Ureter (tissue), 1 donor: ENCODE measurements at places on chromosomes 2 and 18.

DNA sequence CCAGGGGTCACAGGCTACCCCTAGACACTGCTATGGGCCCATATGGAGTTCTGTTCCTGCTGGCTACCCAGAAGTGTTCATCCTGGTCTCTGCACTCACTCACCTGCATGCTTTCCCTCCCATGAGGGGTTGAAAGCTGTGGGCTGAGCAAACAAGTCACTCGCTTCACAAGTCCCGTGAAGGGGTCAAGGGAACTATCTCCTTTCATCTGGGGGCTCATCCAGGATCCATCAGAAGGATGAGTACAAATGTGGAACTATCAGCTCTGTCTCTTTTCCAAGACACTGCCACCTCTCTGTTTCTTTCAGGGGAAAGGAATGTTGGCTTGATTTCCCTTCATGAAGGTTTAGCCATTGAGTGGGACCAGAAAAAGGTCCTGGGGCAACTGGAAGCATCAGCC lies 21.7 kb downstream of the SULT1C4 start:
- no peak for DNase-seq

DNA sequence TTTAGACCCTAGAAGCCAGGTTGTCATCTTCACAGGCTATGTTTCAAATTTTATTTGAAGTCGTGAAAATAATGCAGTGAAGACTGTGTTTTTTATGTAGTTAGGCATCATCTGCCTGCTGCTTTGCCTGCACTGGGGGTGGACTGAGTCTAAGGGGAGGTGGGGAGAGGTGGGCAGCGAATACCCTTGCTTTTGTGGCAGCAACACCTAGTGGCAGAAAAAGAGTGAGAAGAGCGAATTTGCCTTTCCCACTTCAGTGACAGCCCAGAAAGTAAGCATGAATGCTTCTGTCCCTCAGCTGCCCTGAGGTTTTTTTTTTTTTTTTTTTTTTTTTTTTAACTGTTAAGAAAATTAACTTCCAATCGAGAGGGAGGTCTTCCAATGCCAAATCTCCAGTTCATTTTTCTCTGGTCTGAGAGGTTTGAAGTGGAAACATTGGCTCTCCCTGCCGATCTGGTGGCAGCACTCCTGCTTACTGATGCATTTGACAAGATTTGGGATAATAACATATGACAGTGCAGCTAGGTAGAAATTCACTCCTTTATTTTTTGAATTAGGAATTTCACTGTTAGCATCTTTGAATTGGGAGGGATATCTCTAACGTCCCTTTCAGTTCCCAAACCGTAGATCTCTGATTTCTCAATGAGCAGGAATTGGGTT lies 60.3 kb upstream of the LYPD6B start:
- DNase-seq = no peak

- no peak for DNase-seq
These were observed 561.2 kb upstream of the CNTNAP5 start for GRCh38 chr2:123463886-123464285.

GRCh38 chr18:72762515-72763122 lies 105.2 kb downstream of the NETO1 start:
- no peak for DNase-seq

DNA sequence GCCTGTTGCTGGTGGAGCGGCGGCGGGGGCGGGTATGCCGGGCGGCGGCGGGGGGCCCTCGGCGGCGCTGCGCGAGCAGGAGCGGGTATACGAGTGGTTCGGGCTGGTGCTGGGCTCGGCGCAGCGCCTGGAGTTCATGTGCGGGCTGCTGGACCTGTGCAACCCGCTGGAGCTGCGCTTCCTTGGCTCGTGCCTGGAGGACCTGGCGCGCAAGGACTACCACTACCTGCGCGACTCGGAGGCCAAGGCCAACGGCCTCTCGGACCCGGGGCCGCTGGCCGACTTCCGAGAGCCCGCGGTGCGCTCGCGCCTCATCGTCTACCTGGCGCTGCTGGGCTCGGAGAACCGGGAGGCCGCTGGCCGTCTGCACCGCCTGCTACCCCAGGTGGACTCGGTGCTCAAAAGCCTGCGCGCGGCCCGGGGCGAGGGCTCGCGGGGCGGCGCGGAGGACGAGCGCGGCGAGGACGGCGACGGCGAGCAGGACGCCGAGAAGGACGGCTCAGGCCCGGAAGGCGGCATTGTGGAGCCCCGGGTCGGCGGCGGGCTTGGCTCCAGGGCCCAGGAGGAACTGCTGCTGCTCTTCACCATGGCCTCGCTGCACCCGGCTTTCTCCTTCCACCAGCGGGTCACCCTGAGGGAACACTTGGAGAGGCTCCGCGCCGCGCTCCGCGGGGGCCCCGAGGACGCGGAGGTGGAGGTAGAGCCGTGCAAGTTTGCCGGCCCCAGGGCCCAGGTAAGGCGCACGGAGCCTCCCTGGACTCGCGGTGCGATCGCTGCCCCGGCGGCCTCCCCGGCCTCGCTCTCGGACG lies 1.0 kb downstream of the ZCCHC2 start:
- DNase-seq = peak; percentile 56

DNA sequence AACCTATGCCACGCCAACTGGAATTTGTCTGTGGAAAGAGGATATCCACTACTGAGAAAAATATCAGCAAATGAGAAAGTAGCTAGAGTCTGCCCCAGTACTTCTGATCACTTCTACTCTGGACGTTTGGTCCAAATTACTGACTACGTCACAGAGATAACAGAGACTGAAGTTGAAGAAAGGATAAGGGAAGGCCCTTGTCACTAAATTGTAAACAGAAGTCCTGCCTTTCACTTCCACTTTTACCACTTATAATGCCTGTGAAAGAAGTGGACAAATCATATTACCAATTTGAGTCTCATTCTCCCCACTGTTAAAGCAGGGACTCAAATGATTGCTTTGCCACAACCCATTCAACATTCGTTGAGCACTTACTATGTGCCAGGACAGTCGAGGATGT lies 173.9 kb upstream of the ERBB4 start:
- no peak for DNase-seq

- no peak for DNase-seq
These were observed 74.6 kb downstream of the AFF3 start for GRCh38 chr2:100067784-100068183.

GRCh38 chr2:191155608-191156071 lies 4.8 kb upstream of the STAT4 start:
- no peak for DNase-seq

DNA sequence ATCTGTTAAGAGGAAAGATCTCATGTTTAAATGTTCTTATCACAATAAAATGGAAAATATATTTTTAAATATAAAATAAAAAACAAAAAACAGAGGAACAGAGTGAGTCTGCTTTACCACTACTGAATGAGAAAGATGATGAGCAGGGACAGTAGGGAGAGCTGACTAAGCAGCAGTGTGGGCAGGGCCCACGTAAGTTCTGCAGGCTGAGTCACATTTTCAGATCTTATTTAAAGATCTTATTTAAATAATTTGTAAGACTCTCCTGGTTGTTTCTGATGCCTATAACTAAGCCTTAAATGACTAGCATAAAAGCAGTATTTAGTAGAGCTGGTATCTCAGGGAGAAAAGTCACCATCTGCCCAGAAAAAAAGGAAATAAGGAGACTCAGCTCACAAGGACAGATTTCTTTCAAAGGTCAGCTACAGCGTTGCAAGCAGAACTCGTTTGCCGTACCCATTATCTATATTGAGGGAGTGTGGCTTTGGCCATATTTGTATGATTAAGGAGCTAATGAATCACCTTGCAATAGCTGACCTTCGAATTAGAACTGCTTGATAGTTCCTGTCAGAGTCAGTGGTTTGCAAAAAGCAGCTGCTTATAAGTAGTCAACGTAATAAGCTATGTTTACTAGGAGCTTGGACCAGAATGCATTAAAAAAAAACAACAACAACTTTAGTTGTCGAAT lies 322.1 kb upstream of the CHAC2 start:
- no peak for DNase-seq

GRCh38 chr2:39663187-39663930 lies 2.4 kb upstream of the TMEM178A start:
- no peak for DNase-seq

DNA sequence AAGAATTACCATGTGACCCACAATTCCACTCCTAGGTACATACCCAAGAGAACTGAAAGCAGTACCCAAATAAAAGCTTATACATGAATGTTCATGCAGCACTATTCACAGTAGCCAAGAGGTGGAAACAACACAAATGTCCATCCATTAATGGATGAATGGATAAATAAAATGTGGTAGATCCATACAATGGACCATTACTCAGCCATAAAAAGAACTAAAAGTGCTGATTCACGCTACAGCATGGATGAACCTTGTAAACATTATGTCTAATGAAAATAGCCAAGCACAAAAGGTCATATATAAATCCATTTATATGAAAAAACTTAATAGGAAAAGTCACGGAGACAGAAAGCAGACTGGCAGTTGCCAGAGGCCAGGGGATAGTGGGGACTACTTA lies 23.6 kb upstream of the ZFP36L2 start:
- no peak for DNase-seq

DNA sequence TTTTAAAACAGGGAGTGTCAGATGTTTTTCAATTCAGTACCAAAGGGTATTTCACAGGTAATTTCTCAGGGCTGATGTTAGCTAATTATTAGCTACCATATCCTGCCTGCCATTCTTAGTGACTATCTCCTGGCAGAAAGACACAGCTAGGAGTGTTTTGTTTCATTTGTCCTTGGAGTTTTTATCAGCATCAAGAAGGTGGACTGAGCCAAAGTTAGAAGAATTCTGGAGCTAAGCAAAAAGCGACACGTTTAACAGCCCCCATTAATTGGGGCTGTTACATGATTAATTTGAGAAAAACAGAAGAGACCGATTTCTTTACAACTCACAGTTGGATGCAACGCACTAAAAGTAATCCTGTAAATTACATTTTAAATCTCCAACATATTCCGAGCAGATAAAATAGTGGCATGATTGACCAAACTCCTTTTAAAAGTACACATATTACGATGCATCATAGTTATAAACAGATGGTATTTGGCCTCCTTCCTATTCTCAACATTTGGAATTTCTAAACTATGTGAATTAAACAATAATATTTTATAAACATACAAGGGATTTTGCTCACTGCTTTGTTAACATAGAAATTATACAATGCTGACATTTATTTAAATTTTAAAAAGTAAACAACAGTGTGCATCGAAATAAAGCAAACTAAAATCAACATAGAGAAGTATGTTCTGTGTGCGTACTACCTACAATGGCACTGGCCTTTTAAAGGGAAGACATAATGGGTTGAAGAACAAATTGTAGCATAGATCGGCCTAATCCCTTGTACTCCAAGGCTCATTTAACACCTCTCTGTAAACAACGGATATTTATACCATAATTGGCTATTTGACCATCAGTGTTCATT lies 585.1 kb downstream of the ZEB2 start:
- DNase-seq = no peak
